GM23248 (cell line): ENCODE measurements at places on chromosomes 12 and 14. TPM values are rescaled to one million over a fixed set of nuclear protein-coding genes. Genes with fewer than 3 reads are reported as not detected.

Gene EPYC
- polyA plus RNA-seq, result not detected in 2 replicates

DNA sequence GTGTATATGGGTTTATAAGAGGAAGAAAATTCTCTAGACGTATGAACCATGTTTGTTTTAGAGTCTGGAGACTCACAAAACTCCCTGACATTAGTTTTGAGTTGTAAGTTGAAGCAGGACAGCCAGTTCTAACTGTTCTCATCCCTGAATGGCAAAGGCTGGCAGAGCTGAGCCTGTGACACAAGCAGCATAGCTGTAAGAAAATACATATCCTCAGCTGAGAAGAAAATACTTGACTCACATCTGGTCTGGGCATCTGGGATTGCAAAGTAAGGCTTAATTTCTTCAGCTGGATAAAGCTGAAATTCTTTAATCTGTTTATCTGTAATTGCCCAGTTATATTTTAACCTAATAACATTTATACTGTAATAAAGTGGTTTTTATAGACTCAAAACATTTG lies 156.3 kb downstream of the PELI2 start:
- peak overlapping the region; percentile 19; the same call in 1 of the 2 replicates for H3K27ac ChIP-seq
- no peaks in the 10 kb centered on the region for H3K36me3 ChIP-seq
- peak; percentile 62 for DNase-seq
- H3K4me3 ChIP-seq, result no peak overlapping the region
- H3K4me1 ChIP-seq, result peaks cover 40% of the 10 kb centered on the region

DNA sequence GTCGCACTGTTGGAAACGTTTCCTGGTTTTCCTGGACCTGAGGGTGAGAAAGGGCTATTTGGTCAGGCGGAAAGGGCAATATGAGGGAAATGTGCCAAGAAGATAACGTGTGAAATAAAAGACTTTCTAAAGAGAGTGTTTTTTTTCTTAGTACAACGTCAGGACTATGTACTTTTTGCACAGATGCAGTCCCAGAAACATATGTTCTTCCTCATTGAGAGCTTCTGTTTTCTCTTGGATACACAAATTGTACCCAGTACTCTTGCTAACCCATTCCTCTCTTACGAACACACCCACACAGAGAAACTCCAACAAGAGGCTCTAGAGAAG lies 669 bp upstream of the PKP2 start:
- no peaks in the 10 kb centered on the region for H3K4me1 ChIP-seq
- H3K27ac ChIP-seq, result no peak overlapping the region
- no peak for DNase-seq

GRCh38 chr12:27866373-27867101 lies 86.5 kb upstream of the MANSC4 start:
- peaks cover 77% of the 10 kb centered on the region for H3K4me1 ChIP-seq
- peak; percentile 85 for DNase-seq
- H3K36me3 ChIP-seq, result no peaks in the 10 kb centered on the region
- H3K27me3 ChIP-seq, result no peaks in the 10 kb centered on the region
- H3K27ac ChIP-seq, result peak overlapping the region; percentile 95
